ENCODE measurements at places on chromosomes 1 and 21.

- no peak for DNase-seq
These were observed at the start of gene NIBAN1 for GRCh38 chr1:184974056-184974836. Gene NIBAN1 (minus strand): TSS chr1:184974508. CDS start chr1:184974356, 152 bp downstream.

DNA sequence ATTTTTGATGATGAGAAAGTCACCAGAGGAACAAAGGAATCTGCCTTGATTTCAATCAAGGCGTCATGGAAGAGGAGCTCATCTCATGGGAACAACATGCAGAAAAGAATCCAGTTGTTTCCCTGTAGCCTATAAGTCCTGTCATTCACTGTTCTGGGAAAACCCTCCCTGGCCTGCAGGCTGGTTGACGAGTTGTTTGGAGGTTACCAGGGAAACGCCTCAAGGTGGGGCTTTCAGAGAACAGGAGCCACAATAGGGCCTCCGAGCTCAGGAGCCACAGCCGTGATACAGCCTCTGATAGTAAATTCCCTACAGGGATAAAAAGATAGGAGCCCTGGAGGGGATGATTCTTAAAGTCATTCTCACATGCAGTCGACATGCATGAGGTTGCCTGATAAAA lies 135.2 kb downstream of the PSMG1 start:
- DNase-seq = no peak

- DNase-seq = no peak
These were observed 21.1 kb downstream of the USP1 start for GRCh38 chr1:62457955-62458354.

- DNase-seq = no peak
These were observed 1.8 kb downstream of the SMYD2 start for GRCh38 chr1:214282630-214283242.

DNA sequence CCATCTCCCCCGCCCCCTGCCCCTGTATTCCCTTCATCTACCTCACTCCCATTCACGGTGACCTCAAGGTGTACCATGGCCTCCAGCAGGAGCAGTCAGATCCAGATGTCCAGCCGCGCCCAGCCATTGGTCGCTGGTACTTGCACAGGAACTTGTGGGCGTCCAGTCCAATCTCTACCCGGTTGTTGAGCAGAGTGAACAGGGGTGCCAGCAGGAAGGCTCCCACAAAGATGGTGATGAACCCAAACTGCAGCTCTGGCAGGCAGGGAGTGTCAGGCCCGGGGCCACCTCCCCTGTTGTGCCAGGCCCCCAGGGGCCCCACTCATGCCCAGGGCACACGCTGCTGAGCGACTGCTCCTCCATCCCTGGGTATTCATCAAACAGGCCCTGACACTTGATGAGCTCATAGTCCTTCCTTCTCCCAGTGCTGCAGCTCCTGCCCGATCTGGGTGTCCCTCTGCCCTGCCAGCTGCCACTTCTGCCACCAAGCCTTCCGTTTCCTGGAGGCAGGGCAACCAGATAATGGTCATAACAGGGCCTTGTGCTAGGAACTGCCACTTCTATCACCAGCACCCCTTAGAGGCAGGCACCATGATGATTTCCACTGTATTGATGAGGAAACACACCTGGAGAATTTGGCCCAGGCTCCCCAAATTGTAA lies 5.7 kb upstream of the ARHGEF19 start:
- no peak for DNase-seq

DNA sequence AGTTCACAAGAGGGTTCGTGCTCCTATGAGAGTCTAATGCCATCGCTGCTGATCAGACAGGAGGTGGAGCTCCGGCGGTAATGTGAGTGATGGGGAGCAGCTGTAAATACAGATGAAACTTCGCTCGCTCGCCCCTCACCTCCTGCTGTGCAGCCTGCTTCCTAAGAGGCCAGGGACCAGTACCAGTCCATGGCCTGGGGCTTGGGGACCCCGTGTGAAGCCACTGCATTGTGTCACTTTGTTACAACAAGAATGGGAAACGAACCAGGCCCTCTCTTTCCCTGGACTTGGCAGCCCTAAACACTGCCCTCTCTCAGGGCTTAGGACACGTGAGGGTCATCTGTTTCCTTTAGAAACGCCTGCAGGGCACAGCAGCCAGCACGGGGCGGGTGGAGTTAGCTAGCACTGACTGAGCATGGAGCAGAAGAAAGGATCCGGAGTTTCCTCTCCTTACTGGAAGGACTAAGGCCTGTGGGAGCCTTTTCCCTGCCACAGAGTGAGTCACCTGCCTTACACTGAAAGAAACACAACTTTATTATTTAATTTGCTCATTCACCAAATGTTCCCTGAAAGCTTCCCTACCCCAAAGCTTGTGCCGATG lies 185.2 kb upstream of the TMEM51 start:
- peak; percentile 64 for DNase-seq

DNA sequence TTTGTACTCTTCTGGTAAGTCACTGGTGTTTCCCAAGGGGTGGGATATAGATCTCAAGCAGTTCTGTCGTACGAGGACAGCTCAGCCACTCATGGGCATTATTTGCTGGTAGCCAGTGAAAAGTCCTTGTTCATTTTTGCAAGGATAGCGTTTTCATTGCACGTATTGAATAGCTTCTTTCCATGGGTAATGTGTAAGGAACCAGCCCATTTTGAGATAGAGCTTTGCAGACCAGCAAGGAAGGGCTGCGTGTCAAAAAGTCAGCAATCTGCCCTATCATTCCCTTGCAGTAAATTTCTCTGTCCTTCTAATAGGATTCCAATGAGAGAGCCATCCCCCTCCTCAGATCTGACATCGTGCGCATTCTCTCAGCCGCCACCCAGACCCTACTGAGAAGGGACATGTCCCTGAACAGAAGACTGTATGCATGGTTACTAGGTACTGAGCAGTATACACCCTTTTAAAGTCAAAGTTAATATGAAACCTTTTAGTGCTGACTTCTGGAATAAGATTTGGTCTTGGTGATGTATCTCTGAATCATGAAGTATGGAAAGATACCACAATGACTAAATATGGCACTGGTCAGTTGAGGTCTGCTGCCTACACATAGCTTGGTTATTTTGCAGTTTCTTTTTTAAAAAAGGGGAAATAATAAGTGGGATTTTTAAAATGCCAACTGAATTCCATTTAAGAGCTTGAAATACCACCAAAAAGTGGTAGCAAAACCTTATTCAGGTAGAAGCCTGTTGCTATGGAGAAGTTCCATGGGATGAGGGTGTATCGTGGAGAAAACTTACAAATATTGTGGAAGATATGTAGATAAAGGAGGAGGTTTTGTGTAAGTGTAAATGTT lies 55.3 kb downstream of the DOP1B start:
- peak; percentile 53 for DNase-seq

- DNase-seq = no peak
These were observed 38.4 kb downstream of the LHX8 start for GRCh38 chr1:75172556-75172955.

GRCh38 chr1:1324524-1325287 lies at the start of the genes CPTP and INTS11:
Gene CPTP (plus strand): TSS chr1:1324802. CDS start chr1:1326911, 2,109 bp downstream.
Gene INTS11 (minus strand): TSS chr1:1324660. CDS start chr1:1324608, 52 bp downstream.
- peak; percentile 79 for DNase-seq

- DNase-seq = no peak
These were observed 46.1 kb downstream of the MEGF6 start for GRCh38 chr1:3564921-3565831.

DNA sequence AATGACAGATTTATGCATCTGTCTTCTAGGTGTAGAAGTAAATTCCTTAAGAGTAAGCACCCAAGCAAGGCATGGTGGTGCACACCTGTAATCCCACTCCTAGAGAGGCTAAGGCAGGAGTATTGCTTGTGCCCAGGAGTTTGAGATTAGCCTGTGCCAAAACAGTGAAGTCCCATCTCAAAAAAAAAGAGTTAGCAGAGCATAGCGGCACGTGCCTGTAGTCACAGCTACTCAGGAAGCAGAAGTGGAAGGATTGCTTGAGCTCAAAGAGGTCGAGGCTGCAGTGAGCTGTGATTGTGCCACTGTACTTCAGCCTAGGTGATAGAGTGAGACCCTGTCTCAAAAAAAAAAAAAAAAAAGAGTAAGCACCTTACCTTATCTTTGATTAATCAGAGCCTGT lies 15.1 kb upstream of the TIPRL start:
- DNase-seq = no peak

DNA sequence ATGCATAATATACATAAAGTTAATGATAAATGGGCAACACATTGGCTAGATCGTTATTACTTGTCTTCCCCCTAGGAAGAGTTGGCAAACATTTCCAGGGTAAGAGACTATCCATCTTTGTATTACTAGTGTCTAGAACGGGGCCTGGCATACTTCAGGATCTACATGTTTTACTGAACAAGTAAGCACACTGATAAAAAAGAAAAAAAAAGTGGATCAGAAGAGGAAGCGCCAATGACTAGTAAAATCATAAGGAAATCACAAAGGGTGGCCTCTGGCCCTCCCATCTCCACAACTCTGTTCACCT lies 482 bp downstream of the TM2D1 start:
- no peak for DNase-seq

- no peak for DNase-seq
These were observed 1433.1 kb downstream of the PLA2G4A start for GRCh38 chr1:188261849-188262248.

DNA sequence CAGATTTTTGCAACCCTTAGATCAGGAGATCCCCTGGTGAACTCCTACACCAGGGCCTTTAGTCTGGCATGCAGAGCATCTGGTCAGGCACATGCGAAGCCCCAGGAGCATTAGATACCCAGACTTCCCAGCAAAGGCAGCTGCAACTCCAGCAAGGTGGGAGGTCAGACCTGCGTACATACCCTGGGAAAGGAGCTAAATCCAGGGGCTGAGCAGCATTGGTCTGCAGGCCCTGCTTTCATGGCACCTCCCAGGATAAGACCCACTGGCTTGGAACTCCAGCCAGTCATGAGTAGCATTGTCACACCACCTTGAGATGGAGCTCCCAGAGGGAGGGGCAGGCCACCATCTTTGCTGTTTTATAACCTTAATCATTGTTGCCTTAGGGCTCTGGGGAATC lies 92.3 kb downstream of the KCNT2 start:
- no peak for DNase-seq

GRCh38 chr1:8073112-8073855 lies 47.2 kb upstream of the ERRFI1 start:
- DNase-seq = no peak

- DNase-seq = peak; percentile 8
These were observed 2.9 kb downstream of the DDI2 start for GRCh38 chr1:15620155-15620545.

DNA sequence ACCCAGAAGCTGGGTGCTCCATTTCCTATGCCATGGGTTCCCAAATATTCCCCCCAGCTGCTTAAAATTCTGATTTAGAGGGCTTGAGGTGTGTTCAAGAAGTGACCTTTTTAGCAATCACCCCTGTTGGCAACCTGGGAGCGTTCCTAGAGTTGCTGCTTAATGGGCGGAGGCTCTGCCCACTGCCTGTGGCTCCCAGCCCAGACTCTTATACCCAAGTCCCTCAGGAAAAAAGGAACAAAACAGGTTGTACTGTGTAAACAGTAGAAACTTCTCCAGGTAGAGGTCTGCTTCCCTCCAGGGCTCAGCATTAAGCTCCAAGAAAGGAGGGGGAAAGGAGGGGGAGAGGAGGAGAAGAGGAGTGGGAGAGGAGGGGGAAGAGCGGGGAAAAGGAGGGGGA lies 14.6 kb upstream of the TENT5C start:
- no peak for DNase-seq

- DNase-seq = no peak
These were observed 39.6 kb upstream of the LDLRAP1 start for GRCh38 chr1:25503551-25504426.

GRCh38 chr1:214954617-214954949 lies 128.0 kb upstream of the KCNK2 start:
- DNase-seq = no peak

GRCh38 chr1:207081088-207081487 lies 7.6 kb upstream of the C4BPB start:
- DNase-seq = no peak

DNA sequence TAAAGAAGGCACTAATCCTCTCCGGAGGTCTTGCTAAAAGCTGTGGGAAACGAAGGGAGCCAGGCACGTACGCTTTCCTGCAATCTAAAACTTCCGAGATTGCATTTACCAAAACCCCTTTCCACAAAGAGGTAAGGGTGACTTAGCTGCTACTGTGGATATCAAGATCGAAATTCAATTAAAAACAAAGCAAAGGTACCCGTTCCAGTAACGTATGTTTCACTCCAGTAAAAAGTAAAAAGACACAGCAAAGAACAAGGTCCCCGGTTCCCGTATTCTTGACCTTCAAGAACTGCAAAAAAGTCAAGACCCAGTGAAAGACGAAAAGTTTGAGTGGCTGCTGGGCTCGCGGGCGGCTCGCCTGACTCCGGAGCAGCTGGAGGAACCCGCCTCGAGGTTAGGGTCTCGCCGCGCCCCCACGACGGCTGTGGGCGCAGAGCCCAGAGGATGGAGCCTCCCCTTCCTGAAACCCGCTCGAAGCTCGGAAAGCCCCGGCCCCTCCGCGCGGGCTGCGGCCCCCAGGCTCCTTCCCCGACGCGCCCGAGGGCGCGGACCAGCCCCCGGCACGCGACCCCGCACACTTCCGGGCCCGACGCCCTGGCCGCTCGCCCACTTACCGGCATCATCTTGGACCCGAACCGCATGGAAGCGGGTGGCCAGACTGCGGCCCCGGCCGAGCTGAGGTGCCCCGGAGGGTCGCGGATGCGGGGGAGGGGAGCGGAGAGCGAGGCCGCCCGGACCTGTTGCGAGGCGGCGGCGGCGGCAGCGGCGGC lies 524 bp downstream of the TP53BP2 start:
- no peak for DNase-seq

DNA sequence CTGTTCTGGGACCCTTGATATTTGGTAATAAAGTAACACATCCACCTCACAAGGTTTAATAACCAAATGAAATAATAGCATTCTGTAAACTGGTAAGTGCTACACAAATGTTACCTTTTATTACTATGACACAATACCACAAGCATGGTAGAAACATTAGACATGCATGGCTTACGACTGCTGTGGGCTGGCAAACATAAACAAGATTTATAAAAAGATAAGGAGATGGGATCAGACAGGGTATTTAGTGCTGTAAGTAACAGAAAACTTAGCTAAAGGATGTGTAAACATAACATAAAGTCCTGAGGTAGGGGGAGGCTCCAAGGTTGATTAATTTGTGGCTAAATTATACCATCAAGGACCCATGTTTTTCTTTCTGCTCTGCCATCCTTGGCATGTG lies 212.6 kb downstream of the BARHL2 start:
- no peak for DNase-seq

DNA sequence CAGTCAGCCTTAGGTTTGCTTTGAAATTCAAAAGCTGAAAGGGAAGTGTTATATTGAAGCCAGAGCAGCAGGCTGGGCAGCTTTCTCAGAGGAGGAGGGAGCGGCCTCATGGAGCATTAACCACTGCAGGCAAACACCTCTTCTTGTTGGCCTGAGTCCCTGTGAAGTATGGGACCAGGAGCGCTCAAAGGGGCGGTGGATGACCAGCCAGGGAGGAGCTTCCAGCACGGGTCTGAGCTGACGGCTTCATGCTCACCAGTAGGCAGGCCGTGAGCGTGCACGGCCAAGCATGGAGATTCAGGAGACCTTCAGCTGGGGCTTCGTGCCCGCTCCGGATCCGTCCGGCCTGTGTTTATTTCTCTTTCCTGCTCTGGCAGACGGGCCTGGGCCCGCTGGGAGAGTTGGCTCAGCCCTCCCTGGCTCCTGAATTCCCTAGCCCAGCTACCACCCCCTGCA lies 245.2 kb downstream of the TRABD2B start:
- DNase-seq = no peak

GRCh38 chr1:50750021-50750619 lies 209.9 kb downstream of the FAF1 start:
- DNase-seq = peak; percentile 5

GRCh38 chr1:185984113-185984836 lies 250.1 kb downstream of the HMCN1 start:
- no peak for DNase-seq

- no peak for DNase-seq
These were observed 2133.0 kb downstream of the NCAM2 start for GRCh38 chr21:23131177-23131576.

- no peak for DNase-seq
These were observed 17.9 kb upstream of the PLEKHG5 start for GRCh38 chr1:6509220-6509918.

Measured in fibroblast of skin of left quadriceps (primary cell).